CD4-positive, alpha-beta T cell (primary cell): ENCODE measurements at places on chromosomes 12 and 14.

DNA sequence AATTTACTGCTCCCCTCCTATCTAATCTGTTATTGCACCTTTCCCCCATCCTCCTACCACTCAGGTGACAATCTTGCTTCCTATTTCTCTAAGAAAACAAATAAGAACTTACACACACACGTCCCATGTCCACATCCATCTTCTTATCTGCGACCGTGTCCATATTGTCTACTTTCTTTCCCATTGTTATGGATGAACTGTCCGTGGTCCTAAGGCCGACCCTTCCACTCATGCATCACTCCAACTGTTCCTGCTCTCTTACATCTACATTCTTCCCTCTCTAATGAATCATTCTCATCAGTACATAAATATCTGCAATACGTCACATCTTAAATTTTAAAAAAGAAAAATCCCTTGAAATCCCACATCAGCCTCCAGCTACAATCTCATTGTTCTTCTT lies 30.0 kb downstream of the ZFYVE1 start:
- no peak for DNase-seq

- DNase-seq = no peak
These were observed 12.8 kb upstream of the YARS2 start for GRCh38 chr12:32768518-32768917.

DNA sequence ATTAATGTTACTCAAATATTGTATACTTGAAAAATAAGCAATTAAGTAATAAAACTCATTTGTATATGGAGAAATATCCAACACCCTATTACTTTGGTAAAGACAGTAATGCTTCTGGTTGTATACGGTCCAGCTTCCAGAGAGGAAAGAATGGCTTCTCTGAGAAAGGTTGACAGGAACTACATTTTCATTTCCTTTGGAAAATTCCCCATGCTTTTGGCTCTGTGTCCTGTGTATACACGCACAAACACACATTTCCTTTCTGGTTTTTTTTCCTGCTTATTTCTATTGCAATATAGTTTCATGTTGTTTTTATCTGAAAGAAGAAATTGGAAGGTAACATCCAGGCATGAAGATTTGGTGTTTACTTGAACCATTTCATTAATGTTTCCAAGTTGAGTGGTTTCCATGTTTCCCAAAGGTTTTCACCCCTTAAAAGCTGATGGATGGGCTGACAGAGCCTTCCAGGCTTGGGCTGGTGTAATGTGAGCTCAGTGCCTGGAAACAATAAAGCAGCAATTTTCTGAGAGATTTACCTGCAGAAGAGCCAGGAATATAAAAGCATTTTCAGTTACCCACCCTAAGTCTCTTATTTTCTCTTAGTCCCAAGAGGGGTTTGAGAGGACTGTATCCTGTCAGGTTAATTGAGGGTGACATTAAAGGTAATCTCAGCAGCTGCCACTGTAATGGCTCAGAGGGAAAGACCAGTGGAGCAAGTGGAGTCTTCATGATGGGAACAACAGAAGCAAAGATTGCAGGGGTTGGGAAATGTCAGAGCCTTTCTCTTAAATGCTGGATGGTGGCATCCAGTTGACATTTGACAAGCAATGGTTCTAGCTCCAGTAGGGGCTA lies 33.4 kb upstream of the TMTC1 start:
- no peak for DNase-seq

- no peak for DNase-seq
These were observed 206.5 kb downstream of the STXBP6 start for GRCh38 chr14:24843494-24843893.

- DNase-seq = no peak
These were observed 8.9 kb downstream of the DCP1B start for GRCh38 chr12:1995205-1995896.

DNA sequence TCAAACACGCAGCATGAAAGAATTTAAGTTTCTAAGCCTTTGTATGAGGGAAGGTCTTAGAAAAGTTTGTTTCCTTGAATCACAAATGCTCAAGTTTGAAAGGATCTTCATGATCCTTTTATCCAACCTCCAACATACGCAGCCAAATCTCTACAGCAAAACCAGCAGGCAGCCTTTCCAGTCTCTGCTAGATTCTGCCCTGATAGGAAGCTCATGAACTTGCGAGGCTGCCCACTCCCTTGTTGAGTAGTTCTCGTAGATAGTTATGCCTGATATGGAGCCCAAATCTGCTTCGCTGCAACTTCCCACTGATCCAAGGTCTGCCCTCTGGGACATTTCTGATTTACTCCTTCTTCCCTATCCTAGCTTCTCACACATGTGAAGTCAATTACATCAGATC lies 272.9 kb downstream of the EGLN3 start:
- DNase-seq = no peak

- peak; percentile 37 for DNase-seq
These were observed 41.2 kb downstream of the YLPM1 start for GRCh38 chr14:74804219-74804825.

GRCh38 chr12:10716704-10717315 lies 6.3 kb downstream of the YBX3 start:
- no peak for DNase-seq

DNA sequence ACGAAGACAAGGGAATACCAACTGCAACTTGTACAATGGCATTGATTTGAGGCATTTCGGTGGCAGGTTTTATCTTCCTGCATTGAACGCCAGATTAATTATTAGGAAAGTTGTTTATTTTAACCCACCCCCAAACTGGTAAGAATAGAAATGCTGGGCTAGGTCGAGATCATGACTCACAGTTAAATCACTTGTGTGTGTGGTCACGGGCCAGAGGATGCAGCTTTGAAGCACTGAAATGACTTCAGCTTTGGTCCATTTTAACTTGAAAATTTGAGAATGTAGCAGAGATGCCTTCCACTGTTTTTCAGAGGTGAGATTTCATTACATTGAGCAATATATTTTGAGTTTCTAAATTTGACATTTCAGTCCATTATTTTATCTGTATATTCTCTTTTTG lies 23.6 kb upstream of the KCNH3 start:
- DNase-seq = no peak

DNA sequence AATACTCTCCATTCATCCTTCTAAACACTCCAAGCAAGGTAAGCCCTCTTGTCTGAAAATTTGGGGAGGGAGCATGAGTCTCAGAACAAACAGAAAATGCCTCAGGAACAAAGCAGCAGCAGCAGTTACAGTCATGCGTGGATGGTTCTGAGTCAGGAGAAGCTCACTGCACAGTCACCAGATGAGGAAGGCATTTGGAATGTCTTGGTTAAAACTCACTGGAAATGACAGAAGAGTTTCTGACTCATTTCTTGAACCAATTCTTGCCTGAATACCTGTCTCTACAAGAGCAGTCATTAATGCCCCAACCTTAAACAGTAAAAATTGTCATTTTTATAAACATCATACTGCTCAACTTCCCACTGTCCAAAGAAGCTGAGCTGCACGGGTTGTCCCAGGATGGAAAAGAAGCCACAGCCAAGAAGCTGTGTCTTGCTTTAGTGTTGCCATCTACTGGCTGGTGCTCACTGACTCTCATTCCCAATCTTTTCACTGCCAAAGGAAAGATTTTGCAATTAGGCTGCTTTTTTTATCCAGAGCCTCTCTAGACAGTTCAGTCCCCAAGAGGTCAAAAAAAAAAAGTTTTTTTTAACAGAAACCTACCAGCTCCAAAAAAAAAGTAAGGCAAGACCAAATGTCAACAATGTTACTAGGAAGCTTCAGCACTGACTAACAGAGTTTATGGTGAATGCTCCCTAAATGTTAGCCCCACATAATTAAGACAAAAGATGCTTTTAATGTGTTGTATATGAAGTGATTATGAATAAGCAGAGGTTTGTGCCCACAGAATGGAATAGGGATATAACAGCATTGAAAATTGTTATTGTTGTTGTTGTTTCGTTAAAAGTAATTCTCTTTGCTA lies 40.4 kb downstream of the KICS2 start:
- no peak for DNase-seq

DNA sequence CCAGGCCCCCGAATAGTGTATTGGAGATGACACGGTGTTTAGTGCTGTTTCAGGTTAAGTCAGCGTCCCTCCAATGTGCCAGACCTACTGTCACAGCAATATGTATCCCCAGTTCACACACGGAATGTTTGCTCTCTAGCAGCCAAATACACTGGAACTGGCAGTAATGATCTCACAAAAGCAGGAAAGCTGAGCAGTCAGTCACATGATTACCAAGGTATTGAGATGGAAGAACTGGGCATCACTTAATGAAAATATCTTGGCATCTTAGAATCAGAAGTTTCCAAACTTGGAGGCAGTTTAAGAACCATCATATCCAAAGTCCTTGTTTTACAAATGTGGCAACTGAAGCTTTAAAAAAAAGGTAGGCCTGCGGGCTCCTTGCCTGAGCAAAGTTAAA lies 23.3 kb downstream of the NINJ2 start:
- DNase-seq = no peak

- no peak for DNase-seq
These were observed 49.4 kb upstream of the PSMA6 start for GRCh38 chr14:35242599-35243311.

- no peak for DNase-seq
These were observed 22.5 kb downstream of the TESC start for GRCh38 chr12:117076410-117077372.

DNA sequence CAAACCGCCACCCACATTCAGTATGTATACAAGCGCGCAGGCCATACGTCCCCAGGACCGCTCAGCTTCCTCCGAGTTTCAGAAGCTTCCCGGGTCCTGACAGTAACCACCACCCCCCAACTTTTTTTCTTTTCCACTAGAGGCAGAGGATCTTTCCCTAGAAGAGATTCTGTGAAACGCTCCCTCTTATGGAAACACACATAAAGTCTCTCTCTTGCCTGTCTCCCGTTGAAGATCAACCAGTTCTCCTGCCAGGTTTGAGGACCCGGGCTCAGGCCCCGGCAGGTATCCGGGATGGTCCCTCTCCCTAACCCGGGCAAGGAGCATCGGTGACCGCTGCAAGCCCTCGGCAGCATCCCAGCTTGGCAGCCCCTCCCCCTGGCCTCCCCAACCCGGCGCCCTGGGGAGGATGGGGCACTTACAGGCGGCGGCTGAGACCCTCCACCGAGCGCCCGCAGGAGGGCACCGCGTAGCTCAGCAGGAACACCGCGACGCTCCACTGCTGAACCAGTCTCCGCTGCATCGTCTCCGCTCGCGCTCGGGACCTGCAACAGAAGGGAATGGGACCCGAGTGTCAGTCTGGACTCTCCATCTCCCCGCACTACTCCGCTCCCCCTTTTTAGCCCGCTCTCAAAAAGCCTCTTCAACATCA lies 3.4 kb downstream of the PTHLH start:
- DNase-seq = no peak

DNA sequence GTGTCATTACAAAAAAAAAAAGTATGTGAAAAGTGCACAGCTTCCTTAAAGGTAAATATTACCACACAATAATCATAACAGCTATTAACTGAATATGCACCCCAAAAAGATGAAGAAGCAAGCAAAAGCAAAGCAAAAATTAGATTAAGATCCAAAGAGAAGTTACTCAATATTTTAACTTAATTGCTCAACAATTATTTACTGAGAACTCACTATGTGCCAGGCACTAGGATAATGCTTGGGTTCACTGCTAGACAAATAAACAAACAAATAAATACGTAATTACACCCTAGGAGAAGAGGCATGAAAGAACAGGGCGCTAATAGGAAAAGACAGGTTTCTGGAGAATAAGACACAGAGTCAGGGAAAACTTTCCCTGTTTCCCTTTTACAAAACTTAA lies 33.4 kb downstream of the PPP1R12A start:
- DNase-seq = no peak

GRCh38 chr12:27530157-27530922 lies 6.3 kb downstream of the PPFIBP1 start:
- DNase-seq = no peak

GRCh38 chr14:91415794-91416743 lies 1.6 kb downstream of the CCDC88C start:
- peak; percentile 61 for DNase-seq

GRCh38 chr12:121579981-121580868 lies 598 bp downstream of the KDM2B start:
- peak; percentile 79 for DNase-seq

DNA sequence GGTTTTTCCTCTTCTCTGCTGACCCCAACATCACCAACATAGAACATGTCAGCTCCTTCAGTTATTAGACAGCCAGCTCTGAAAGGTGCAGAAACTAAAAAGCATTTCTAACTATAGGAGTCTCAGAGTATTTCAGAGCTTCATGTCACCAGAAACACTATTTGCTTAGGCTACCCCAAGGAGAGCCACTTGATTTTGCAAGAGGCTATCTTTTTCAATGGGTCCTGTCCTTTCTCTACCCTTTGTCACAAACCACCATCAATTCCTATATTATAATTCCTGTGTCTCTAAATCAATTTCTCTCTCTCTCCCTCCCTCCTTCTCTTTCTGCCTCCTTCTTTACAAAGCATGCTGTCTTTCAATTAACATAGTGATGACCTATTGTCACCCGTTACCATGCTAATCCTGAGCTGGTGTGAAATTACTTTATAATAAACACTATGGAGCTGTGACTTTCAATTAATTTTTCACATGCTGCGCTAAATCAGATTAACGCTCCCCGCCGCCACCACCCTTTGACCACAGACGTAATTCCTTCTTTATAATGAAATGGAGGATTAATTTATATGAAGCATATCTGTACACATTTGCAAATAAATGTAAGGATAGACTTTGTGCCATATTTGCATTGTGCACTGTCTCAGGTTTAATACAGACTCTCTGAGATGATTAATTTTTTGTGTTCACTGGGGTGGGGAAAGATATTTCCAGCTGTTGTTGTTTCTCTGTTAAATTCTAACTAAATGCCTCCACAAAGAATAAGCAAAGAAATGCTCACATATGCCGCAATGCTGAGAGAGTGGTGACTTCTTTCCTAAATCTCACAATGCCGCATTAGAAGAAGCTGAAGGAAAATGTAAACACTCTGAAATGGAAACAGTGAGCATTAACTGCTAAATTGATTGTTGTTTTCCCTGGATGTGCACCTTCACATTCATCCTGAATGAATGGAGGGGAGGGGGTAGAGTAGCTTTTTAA lies 418.6 kb downstream of the PDZRN4 start:
- DNase-seq = no peak
